Esophagus squamous epithelium (tissue), 5 donors: ENCODE measurements at places on chromosomes 7 and 10. TPM values are rescaled to one million over a fixed set of nuclear protein-coding genes. Genes with fewer than 3 reads are reported as not detected.

GRCh38 chr7:48188776-48189520 lies 17.7 kb downstream of the ABCA13 start:
- DNase-seq: no peak

DNA sequence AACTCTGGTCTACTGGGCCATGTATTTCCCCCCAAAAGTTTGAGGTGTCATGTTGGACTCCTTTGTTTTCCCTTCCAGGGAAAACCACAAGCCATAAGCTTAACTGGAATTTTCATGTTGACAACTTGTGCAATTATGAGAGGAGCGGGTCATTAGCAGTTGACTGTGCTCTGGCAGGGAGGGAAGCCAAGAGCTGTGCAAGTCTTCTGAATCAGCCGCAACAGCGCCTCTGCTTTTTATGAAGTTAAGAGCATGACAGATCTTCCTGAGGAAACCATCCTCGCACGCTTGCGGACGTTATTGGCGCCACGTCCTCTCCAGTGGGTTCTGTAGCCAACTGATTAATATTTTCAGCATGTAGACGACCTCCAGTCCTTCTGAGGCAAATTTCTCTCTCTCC lies 148.7 kb upstream of the MKI67 start:
- no peak for DNase-seq

DNA sequence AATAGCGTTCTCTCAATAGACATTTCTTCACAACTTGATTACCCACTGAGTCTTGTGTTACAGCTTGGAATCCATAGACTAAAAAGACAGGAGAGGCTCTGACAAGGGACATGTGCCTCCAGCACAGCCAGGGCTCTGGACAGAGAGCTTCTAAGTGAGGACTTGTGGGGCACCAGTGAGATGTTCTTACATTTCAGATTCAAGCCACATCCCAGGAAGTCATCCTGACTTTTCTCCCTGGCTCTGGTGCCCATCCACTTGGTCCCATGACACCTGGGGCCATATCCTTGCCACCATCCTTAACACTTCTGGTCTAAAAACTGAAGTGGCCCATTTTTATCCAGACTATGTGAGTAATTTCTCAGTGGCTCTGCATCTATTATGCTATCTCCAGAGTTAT lies 440.1 kb downstream of the TCERG1L start:
- no peak for DNase-seq

Gene AGAP5
- 5.9 TPM for total RNA-seq

- no peak for DNase-seq
Measured at GRCh38 chr10:12973149-12973718, 28.3 kb downstream of the CCDC3 start.

GRCh38 chr10:21138769-21139340 lies 241.7 kb upstream of the NEBL start:
- no peak for DNase-seq

DNA sequence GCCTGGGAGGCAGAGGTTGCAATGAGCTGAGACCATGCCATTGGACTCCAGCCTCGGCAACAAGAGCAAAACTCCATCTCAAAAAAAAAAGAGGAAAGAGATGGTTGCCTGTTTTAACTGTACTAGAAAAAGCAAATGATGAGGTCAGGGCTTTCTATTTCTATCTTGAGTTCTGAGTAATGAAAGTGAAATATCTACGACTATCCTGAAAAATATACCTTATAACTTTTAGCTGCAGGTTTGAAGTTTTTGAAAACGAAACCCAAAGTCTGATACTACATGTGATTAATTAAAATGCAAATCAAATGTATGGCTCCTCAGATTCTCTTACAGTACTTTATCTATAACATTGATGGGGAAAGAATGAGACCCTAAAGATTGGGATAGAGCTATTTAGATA lies 636.2 kb upstream of the LRRN3 start:
- no peak for DNase-seq

Gene MPP7
- 34.5 TPM for total RNA-seq

DNA sequence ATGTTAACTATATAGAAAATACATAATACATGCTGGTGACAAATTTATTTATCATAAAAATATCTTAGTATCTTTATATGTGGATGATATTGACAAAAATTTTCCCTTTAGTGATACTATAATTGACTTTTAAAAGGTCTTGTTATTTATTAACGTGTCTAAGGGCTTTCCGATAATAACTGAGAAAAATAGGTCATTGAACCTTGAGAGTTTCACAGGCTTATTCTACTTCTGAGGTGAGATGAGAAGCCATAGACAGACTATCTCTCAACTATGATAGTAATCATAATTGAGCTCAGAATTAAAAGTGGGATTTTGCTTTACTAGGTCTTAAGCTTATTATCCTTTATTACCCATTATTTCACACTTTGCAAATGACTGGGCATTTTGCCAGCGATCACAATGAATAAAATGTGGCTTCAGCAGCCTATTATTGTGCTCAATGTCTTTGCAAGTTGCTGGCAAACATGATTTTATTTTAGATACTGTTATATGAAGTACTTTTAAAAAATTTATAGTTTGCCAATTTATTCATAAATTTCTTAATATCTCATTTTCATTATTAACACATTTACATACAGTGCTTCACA lies 574.5 kb downstream of the ZWINT start:
- no peak for DNase-seq

DNA sequence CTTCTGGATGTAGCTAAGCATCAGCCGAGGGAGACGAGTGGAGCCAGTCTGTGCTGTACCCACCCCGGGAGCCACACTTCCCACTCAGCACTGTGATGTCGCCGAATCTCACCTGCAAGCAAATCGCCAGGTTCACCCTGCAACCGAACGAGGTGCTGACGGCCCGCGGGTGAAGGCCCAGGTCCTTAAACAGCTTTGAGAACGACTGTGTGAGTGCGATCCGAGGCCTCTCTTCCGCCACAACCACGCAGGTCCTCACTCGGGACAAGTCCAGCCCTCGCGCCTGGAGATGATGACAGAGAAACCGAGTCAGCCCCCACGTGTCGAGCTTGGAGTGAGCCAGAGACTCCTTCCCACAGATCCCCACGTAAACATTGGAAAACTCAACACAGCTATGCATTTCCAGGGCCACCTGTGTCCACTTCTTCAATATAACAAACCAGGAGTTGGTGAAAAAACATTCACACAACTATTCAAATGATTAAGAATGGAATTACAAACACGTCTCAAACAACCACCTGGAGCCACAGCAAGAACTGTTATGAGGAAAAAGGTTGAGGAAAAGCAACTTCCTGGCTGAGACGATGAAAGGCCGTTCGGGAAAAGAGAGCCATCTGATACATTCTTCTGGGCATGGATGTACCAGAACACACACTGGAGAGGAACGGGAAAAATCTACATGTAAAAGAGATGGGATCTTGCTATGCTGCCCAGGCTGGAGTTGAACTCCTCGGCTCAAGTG lies 191.8 kb downstream of the ZMYND11 start:
- no peak for DNase-seq

GRCh38 chr10:60238759-60239100 lies 150.9 kb downstream of the ANK3 start:
- no peak for DNase-seq

Gene GPR26
- total RNA-seq: not detected

DNA sequence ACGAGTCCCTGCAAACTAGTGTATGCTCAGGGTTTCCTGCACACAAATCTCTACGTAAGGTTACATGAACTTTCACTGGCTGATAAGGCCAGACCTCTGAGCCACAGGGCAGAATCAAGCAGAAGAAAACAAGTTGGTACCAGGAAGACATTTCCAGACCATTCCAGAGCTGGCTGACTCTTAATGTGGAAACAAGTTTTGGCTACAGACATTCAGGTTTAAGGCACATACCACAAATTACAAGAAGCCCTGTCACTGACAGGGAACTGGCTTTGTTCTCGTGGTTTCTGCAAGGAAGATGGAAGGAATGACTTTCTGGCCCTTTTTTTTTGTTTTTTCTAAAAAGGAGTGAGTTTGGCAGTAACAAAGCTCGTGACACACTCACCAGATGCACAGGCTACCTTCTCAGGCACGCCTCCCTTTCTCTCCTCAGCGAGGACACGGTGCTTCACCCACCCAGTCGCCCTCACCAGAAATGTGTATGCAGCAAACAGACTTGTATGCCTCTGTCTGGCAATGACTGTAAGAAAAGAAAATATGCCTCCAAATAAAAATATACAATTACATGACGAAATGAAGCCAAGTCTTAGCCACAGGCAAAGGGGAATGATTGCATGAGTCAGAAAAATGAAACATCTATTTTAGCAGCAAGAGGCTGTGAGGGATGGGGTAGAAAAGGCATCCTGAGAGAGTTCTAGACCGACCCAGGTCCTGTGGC lies 22.6 kb downstream of the PLAC9 start:
- no peak for DNase-seq

DNA sequence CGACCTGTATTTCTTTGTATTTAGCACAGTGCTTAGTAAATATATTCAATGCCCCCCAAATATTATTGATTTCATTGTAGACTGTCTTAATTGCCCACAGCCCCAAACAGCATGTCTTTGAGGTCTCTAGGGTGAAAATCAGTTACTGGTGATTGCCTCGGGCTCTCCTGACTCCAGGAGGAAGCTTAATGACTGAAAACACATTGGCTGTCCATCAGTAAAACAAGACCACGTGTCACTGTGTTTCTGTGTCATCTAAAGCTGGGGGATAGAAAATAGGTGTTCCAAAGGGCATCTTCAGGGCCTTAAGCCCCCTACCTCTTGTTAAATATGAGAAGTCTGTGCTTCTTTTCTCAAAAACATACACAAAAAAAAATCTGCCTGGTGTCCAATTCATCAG lies 67.9 kb downstream of the CACNA2D1 start:
- DNase-seq: no peak

- no peak for DNase-seq
Measured at GRCh38 chr7:13986208-13986607, 3.3 kb downstream of the ETV1 start.

Gene CPN1
- total RNA-seq: not detected

Gene GIMAP1
- 9.3 TPM for total RNA-seq

Gene MSS51
- total RNA-seq: 1.8 TPM

GRCh38 chr10:110655320-110655719 lies 11.2 kb downstream of the RBM20 start:
- DNase-seq: no peak

GRCh38 chr10:108014902-108015177 lies 850.3 kb upstream of the SORCS1 start:
- DNase-seq: no peak

Gene GIMAP2
- 9.5 TPM for total RNA-seq

- no peak for DNase-seq
Measured at GRCh38 chr10:88457660-88458059, 125.5 kb downstream of the RNLS start.

- no peak for DNase-seq
Measured at GRCh38 chr7:69878015-69878414, 279.7 kb downstream of the AUTS2 start.

- no peak for DNase-seq
Measured at GRCh38 chr10:119469846-119470245, 72.7 kb downstream of the RGS10 start.

Gene SMIM30
- total RNA-seq: 32.3 TPM

Gene TBX20
- not detected for total RNA-seq

GRCh38 chr10:58796242-58796641 lies 283.6 kb downstream of the BICC1 start:
- no peak for DNase-seq

DNA sequence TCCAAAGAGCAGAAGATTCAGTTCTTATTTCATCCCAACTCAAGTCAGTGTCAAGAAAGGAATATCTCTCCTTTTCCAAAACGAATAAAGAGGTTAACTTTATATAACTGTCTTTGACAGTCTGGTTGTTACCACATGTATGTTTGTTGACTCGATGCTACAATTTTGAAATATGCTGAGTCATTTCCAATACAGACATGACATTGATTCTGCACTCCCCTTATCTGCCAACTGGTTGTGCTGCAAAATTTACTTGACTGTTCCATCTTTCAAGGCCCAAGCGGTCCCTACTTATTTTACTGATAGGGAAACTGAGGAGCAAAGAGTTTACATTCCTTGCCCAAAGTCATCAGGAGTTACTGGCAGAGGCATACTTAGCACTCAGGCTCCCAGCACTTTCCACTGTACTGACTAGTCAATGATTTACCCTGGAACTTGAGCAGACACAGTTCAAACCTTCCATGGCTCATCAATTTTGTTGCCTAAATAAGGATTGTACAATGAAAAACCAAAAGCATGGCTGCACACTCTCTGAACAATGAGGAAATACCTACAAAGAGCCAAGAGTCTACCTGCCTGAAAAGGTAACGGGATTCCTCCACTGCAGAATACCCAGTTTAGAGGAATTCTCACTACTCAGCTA lies 52.8 kb downstream of the ABLIM1 start:
- no peak for DNase-seq

DNA sequence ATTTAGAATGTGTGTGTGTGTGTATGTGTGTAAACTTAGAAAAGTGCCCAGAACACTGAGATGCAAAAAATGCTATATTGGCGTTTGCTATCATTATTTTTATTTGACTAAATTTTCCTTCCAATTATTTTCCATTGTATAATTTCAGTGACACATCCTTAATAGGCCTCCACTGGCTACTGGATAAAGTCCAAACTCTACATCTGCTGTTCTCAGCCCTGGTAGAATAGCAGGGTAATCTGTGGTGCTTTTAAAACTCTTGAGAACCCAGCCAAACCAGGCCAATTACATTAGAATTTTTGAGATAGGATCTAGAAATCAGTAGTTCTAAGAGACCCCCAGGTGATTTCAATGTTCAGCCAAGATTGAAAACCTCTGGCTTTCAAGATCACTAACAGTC lies 66.4 kb downstream of the ZNF503 start:
- DNase-seq: no peak

Gene NXPH1
- not detected for total RNA-seq

Gene CLRN3
- not detected for total RNA-seq

Gene KCNH2
- total RNA-seq: 2.5 TPM

Gene JAZF1
- 2.7 TPM for total RNA-seq

DNA sequence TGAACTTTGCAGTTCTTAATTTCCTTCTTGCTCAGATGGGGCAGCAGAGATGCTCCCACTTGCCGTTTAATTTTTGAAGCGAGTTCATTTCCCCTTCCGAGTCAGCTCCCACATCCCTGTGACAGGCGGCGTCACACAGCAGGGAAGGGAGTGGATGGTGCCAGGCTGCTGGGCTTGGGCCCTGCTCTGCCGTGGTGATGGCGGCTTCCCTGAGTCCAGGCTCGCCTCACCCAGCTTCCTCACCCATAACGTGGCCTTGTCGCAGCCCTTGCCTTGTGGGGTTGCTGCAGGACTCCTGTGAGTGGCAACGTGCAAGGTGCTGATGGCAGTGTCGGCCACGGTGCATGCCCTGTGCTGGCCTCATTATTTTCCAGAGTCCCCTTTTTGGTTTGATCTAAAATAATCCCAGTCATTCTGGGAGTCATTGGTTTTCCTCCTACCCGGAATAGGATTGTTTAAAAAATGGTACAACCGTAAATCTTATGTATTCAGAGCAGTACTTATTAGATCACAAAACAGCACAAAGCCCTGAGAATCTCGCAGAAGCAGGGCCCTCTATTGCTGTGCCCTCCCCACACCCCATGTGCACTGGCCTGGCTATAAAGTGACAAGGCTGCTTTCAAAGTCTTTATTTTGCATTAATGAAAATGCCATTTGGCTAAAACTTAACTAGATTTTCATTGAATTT lies 260.1 kb downstream of the WDR37 start:
- no peak for DNase-seq

GRCh38 chr7:134842062-134842461 lies 62.6 kb downstream of the CALD1 start:
- no peak for DNase-seq

GRCh38 chr10:22226599-22226998 lies 8.8 kb upstream of the EBLN1 start:
- no peak for DNase-seq

GRCh38 chr7:27157702-27158431 lies 1.4 kb upstream of the HOXA7 start:
- no peak for DNase-seq
